ENCODE measurements at places on chromosomes 1 and 21. TPM values are rescaled to one million over a fixed set of nuclear protein-coding genes. Genes with fewer than 3 reads are reported as not detected.

DNA sequence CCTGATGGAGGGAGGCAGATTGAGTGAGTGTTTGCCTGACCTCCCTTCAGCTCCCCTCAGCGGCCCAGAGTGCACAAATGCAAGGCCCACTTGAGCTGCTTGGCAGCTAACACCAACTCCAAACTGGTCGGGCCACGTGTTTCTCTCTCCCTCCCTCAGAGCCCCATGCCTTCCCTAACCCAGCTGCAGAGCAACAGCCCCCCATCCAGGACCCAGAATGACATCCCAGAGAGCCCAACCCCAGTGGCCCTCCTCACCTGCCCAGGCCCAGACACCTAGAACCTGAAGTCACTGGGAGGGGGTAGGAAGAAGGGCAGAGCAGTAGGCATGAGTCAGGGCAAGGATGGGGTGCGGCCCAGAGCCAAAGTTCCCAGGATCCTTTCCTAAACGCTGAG is 789 bp upstream of the S100A14 start:
- peaks cover 18% of the 10 kb centered on the region for H3K36me3 ChIP-seq
- no peaks in the 10 kb centered on the region for H3K27me3 ChIP-seq
- no peak overlapping the region for H3K4me3 ChIP-seq
- no peak overlapping the region for H3K27ac ChIP-seq
- H3K4me1 ChIP-seq = peaks cover 37% of the 10 kb centered on the region

- H3K4me1 ChIP-seq = peaks cover 21% of the 10 kb centered on the region
- peaks cover 20% of the 10 kb centered on the region for H3K36me3 ChIP-seq
- H3K4me3 ChIP-seq = no peak overlapping the region
- H3K27ac ChIP-seq = peak overlapping the region; percentile 68
- H3K27me3 ChIP-seq = no peaks in the 10 kb centered on the region
Measured at GRCh38 chr1:165895451-165895871, 68.0 kb downstream of the UCK2 start.

- H3K4me1 ChIP-seq = no peaks in the 10 kb centered on the region
- DNase-seq = no peak
- no peak overlapping the region for H3K4me3 ChIP-seq
Measured at GRCh38 chr21:43634618-43635017, 24.7 kb downstream of the HSF2BP start.

The ARMH1 gene
- 19.1 TPM for total RNA-seq

Data from mesothelial cell of epicardium (in vitro differentiated cells).